PC-3 (cell line): ENCODE measurements at places on chromosomes 5 and 9. TPM values are rescaled to one million over a fixed set of nuclear protein-coding genes. Genes with fewer than 3 reads are reported as not detected.

DNA sequence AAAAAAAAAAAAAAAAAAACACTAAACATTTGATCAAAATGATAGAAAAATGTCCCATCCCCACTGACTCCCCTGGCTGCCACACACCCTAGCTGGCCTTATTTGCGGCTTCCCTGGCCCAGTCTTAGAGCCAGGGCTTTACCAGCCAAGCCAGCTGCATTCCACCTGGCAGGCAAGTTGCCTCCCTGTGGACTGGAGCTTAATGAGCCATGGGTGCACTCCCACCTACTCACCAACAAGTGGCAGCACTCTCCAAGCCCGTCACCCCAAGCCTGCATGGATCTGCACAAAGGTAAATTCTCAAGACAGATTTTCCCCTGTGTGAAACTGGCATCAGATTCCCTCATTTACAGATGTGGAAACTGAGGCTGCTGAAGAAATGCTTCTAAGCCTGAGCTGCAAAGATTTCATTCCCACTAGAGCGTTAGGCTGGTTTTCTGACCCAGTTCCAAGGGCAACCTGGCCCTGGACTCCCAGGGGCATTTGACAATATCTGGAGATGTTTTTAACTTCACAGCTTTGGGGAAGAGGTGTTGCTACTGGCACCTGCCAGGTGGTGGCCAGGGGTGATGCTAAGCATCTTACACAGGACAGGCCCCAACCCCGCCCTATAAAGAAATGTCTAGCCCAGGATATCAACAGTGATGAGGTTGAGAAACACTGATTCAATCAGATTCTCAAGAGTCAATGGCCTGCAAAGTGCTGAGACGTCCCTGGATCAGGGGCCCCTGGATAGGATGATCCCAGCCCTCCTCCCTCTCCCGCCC, 21.9 kb upstream of the VDAC1 start:
- H3K4me3 ChIP-seq = no peak overlapping the region
- H3K27me3 ChIP-seq = no peaks in the 10 kb centered on the region
- peak; percentile 73 for DNase-seq
- no peaks in the 10 kb centered on the region for H3K36me3 ChIP-seq

The SLC1A1 gene
- 3.2 and 4.8 TPM in 2 replicates for total RNA-seq

GRCh38 chr9:136536721-136537241, 9.1 kb downstream of the NOTCH1 start:
- H3K36me3 ChIP-seq = no peaks in the 10 kb centered on the region
- H3K27me3 ChIP-seq = no peaks in the 10 kb centered on the region
- peaks cover 18% of the 10 kb centered on the region for H3K4me1 ChIP-seq
- no peak overlapping the region for H3K4me3 ChIP-seq
- DNase-seq = no peak

- DNase-seq = no peak
- no peaks in the 10 kb centered on the region for H3K27me3 ChIP-seq
- H3K27ac ChIP-seq = no peak overlapping the region
- no peaks in the 10 kb centered on the region for H3K4me1 ChIP-seq
- no peaks in the 10 kb centered on the region for H3K36me3 ChIP-seq
These were observed 37.2 kb upstream of the COL15A1 start for GRCh38 chr9:98906273-98907040.

DNA sequence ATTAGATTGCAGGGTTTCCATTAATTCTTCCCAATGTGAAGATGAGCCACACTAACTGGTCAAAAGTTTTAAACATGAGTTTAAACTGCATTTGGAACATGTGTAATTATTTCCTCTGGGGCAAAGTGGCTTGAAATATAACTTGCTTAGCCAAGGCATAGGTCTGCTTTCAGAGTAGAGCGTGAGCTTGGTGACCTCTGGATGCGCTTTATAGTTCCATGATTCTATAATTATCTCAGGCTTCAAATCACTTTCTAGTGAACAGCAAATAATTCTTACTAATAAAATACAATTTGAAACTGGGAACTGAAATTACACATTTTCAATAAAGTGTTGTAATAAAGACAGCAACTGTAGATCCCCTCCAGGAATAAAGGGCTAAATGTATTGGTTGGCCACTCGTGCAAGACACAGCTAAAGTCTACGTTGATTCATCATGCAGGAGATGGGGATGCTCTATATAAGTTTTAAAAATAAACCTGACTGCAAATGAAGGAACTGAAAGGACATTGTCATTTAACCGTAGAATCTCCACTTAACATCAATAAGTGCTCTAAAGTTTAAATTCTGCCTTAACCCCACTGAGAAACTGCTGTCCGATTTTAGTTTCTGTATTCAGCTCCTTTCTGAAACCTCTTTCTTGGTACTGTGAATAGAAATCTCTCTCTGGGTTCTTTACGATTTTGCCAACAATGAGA, 460.0 kb downstream of the PSAT1 start:
- H3K27ac ChIP-seq = no peak overlapping the region
- H3K27me3 ChIP-seq = no peaks in the 10 kb centered on the region
- H3K4me1 ChIP-seq = no peaks in the 10 kb centered on the region
- no peak for DNase-seq
- H3K36me3 ChIP-seq = no peaks in the 10 kb centered on the region

GRCh38 chr5:73853091-73853490, 227.1 kb downstream of the ARHGEF28 start:
- H3K4me3 ChIP-seq = no peak overlapping the region
- peak overlapping the region; percentile 64 for H3K27ac ChIP-seq
- no peaks in the 10 kb centered on the region for H3K36me3 ChIP-seq
- peaks cover 14% of the 10 kb centered on the region for H3K4me1 ChIP-seq
